ENCODE measurements at places on chromosomes 2 and 18.
A peak's percentile ranks its signal among the peaks of the same experiment; 100 is the strongest.

- no peak for DNase-seq
Observed at GRCh38 chr2:120393456-120393855, 47.5 kb downstream of the INHBB start.

DNA sequence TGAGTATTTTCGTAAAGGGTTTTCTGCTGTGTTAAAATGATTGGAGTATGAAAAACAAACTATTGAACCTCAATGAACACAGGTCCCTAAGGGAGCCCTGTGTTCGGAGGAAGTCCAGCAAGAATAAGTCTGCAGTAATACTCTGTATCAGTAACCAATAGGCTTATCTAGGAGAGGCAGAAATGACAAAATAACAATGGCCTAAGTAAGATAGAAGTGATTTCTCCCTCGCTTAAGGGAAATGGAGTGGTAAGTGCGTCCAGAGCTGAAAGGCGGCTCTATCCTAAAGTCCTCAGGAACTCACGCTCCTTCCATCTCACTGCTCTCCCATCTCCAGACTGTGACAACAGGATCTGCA is 29.3 kb upstream of the MFSD6 start:
- no peak for DNase-seq

DNA sequence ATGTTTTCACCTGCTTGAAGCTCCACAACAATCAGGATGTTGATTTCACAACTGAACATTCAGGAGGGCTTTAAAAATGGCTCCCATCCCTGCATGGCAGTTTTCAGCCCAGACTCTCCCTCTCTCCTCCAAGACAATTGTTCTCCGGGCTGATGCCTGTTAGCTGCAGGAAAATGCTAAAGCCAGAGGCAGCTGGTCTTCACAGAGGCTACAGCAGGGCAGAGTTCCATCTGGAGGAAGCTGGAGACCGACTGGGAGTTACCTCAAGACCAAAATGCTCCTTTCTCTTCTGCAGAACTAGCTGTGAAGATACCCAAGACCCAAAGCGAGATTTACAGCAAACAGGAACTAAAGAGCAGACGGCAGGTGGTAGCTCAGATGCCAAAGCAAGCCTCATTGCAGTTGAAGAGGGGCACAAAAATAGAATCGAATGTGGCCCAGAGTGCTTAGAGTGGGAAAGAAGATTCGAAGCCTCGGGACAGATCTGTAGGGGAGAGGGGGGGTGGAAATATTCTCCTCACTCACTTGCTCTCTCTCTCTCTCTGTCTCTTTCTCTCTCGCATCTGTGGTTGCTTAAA is 423.6 kb downstream of the ZNF521 start:
- DNase-seq: no peak

DNA sequence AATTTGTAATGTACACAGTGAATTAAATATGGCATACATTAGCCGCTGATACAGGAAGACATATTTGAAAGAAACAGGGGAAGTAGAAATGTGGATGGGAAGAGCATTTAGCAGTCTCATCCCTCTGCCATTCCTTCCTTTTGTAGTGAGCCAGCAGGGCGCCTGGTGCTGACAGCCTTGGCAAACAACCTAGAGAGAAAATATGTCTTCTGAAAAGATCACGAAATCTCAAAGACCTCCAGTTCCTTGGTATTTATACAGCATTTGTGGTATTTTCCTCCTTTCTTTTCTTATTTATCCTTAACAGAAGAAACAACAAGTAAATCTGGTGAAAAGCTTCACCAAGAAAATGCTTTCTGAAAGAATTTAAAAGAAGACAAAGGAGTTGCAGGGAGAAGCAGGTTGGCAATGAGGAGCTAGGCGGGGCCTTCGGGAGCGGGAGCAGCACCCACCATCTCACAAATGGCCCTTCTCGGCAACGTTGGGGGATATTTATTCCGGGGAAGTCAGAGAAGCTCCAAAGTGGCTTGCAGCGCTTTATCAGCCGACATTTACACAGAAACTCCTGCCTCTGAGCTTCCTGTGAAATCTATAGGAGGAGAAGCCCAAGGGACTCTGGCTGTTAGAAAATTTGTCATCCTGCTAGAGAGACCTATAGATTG is 406.1 kb upstream of the NRP2 start:
- DNase-seq: no peak

- peak; percentile 32 for DNase-seq
Observed at GRCh38 chr2:171346723-171347557, 86.8 kb downstream of the METTL8 start.

- DNase-seq: no peak
Observed at GRCh38 chr2:223046470-223047040, 5.4 kb upstream of the KCNE4 start.

- no peak for DNase-seq
Observed at GRCh38 chr18:21262244-21262643, 20.2 kb downstream of the GREB1L start.

- no peak for DNase-seq
Observed at GRCh38 chr2:95071856-95072255, 46.3 kb downstream of the MAL start.

- no peak for DNase-seq
Observed at GRCh38 chr2:118635891-118636290, 211.6 kb downstream of the EN1 start.

GRCh38 chr2:66596256-66596655 is 161.3 kb downstream of the MEIS1 start:
- DNase-seq: no peak

- no peak for DNase-seq
Observed at GRCh38 chr2:105765415-105766299, 20.9 kb downstream of the NCK2 start.

DNA sequence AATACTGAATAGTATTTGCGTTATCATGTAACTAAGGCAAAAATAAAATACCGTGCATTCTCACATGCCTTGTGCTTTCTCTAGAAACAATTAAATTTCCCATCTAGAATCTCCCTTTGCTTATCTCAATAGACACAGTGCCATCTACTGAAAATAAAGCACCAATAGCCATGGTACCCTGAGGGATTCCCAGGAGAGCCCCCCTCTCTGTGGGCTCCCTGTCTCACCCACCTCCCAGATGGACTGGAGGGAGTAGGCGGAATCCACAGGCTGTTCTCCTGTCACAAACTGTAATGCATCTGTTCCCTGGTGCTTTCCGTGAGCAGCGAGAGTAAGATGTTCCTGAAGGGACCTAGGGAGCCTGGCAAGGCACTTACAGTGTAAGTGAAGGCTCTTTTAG is 112.4 kb upstream of the UPP2 start:
- DNase-seq: no peak

DNA sequence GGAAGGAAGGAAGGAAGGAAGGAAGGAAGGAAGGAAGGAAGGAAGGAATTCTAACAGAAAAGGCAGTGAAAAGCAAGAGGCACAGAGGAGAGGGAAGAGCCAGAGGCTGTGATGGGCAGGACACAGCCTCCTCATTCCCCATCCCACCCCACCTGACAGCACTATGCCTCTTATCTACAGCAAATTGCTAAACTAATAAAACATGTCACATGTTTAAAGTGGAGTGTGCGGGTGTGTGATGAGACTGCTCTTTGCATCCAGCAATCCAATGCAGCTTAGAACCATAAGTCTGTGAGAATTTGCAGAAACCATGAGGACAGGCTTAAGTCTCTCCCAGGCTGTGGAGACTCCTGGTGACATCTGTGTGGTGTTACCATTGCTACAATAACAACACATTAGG is 108.4 kb upstream of the ALK start:
- DNase-seq: no peak

DNA sequence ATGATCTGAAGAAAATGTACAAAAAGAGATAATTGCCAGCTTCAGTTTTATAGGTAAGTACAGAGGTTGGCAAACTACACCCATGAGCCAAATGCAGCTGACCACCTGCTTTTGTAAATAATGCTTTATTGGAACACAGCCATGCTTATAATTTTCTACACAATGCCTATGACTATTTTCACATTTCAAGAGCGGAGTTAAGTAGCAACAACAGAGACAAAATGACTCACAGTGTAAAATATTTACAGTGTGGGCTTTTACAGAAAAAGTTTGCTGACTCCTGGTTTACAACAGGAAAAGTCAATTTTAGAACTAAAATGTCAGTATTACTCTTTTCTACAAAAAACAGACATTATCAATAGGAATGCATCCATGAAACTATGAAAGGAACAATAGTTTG is 26.0 kb downstream of the CWC22 start:
- no peak for DNase-seq

DNA sequence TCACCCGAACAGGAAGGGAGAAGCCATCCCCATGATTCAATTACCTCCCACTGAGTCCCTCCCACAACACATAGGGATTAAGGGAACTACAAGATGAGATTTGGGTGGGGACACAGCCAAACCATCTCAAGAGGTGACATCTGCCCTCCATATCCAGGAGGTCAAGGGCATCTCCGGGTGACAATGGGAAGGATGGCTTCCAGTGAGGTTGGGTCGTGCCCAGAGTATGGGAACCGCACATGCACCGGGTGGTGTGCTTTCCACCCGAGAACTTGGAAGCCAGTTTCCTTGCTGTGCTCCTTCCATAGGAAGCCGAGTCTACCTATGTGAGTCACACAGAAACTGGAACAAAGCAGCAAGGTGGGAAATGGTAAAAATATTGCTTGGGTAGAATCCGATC is 216.9 kb upstream of the SALL3 start:
- DNase-seq: no peak

GRCh38 chr2:55961318-55961911 is 37.8 kb upstream of the EFEMP1 start:
- peak; percentile 43 for DNase-seq

DNA sequence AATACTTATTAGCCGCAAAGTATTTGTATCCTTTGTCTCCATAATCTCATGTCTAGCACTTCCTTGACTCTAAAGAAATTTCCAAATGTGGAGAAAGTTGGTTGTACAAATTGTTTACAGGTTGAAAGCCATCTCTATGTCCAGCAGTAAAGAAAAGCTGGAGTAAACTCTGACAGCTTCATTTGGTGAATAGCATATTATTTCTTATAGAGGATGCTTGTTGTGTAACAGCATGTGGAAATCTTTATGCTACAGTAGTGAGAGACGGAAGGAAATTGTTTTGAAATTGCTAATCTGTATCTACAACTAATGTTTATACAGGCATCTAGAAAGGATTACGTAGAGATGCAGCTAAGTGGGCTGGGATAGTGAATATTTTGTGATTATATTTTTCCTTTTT is 78.5 kb downstream of the UGGT1 start:
- DNase-seq: no peak

DNA sequence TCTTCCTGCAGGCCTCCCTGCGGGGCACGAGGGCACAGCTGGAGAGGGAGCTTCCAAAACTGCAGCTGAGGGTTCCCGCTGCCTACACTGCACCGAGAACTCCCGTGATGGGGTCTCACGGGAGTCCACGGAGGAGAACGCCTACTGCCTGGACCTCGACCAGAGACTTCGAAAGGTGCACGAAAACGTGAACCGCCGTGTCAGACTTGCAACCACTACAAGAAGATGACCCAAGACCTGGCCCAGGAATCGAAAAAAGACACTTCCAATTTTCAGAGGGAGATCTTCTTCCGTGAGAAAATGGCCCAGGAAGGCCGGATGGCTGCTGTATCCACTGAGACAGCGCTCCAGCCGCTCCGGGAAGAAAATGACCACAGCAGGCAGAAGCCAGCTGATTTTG is 52.9 kb upstream of the TXNDC2 start:
- DNase-seq: no peak

DNA sequence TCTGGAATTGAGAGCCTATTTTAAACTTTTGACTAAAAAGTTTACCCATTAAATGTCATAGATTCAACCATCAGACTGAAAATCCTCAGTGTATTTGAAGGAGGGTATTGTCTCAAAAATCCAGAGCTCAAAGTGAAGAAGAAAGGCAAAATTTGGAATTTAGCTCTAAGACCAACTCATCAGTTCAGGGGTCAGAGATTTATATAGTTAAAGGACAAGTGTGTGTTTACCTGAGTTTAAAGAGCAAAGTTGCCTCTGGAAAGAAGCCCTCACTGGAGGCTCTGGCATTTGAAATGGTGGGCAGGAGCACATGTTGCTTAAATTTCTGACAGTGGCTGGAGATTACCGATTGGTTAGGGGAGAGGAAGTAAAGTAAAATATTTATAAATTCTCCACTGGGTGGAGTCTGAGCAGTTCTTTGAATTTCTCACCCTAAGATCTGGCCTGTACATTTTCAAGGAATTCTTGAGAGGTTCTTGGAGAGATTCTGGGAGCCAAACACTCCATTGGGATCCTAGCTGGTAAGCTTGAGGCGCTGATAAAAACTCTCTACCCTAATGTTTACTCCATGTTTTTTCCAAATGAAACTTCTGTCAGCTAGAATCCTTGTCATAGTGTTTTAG is at the start of gene KYNU:
TSS of gene KYNU (plus strand) at position 449 of the 623 bp plus-strand sequence. CDS start 7,704 bp downstream, outside the sequence.
- no peak for DNase-seq

DNA sequence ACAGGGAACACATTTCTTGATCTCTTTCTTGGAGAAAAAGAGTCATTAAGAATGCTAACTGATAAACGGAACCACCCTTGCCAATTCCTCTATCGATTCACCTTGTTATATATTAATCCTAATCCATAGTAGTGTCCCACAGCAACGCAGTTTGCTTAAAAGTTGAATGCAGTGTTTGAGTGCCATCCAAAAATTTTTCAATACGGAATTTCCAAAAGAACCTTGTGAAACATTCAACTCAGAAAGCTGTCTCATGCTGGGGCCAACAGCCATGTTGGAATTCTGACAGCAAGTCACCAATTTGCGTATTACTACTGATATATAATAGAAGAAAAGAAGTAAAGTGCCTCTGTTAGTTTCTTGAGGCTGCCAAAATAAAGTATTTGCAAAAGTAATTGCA is 42.3 kb downstream of the ANXA4 start:
- no peak for DNase-seq

DNA sequence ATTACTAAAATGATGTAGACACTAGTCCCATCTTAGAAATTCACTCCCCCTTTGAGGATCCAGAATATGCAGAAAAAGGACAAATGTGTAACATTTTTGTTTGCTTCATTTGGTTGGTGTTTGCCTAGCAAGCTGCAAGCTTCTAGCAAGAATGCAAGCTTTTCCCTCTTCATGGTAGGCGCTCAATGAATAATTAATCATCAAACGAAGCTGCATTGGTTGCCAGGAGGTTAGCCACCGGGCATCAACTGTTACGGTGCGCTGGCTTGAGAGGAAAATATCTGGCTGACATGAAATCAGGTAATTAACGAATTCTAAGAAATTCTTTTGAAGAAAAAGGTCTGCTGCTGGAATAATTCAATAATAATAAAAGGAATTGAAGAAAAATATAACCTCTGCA is 341.0 kb upstream of the KYNU start:
- DNase-seq: no peak

DNA sequence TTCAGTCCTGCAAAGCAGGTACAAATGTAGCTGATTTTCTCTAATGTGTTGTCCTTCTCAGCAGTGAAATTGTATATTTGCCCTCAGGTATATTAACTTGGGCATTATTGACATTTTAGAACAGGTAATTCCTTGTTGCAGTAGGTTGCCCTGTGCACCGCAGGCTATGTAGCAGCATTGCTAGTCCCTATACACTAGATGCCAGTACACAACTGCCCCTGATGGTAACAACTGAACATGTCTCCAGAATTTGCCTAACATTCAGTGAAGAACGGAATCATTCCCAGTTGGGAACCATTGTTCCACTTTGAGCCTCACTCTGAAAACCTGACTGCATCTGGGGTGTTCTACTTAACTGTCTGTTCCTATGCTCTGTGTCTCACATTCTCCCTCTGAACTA is 23.1 kb upstream of the TFPI start:
- no peak for DNase-seq
